ENCODE measurements at places on chromosomes 4 and X. TPM values are rescaled to one million over a fixed set of nuclear protein-coding genes. Genes with fewer than 3 reads are reported as not detected.

SYNPO2 gene
- 1.3 TPM for total RNA-seq

LIN54 gene
- 6.2 TPM for total RNA-seq

HPF1 gene
- 15.6 TPM for total RNA-seq

PNMA3 gene
- 0.20 TPM for total RNA-seq

IGSF1 gene
- total RNA-seq: 0.37 TPM

RADX gene
- total RNA-seq: 0.08 TPM

CLDN2 gene
- 8.3 TPM for total RNA-seq

SPATA18 gene
- 4.6 TPM for total RNA-seq

MID1 gene
- 36.1 TPM for total RNA-seq

GNL3L gene
- total RNA-seq: 24.0 TPM

MAOB gene
- total RNA-seq: 0.25 TPM

NUDT9 gene
- total RNA-seq: 27.8 TPM

DOK7 gene
- 0.31 TPM for total RNA-seq

DDX53 gene
- total RNA-seq: not detected

TMSB15B gene
- 4.7 TPM for total RNA-seq

C4orf17 gene
- not detected for total RNA-seq

C1QTNF7 gene
- total RNA-seq: not detected

CT45A2 gene
- not detected for total RNA-seq

CXorf49B gene
- not detected for total RNA-seq

CHIC2 gene
- total RNA-seq: 7.2 TPM

GAGE13 gene
- total RNA-seq: not detected

SULT1E1 gene
- not detected for total RNA-seq

ODAM gene
- total RNA-seq: not detected

NLGN3 gene
- 1.0 TPM for total RNA-seq

HSD17B13 gene
- total RNA-seq: 0.05 TPM

SPANXC gene
- total RNA-seq: not detected

SMIM31 gene
- total RNA-seq: not detected

CCDC110 gene
- total RNA-seq: not detected

AFP gene
- total RNA-seq: 2.6 TPM

VCX3B gene
- total RNA-seq: not detected

FAAH2 gene
- total RNA-seq: 0.06 TPM

STAG2 gene
- 30.0 TPM for total RNA-seq

SMIM43 gene
- total RNA-seq: 0.33 TPM

EREG gene
- total RNA-seq: 9.8 TPM

PNMA6A gene
- 4.2 TPM for total RNA-seq

TRIM75 gene
- not detected for total RNA-seq

NPFFR2 gene
- total RNA-seq: not detected

ALB gene
- not detected for total RNA-seq

MTTP gene
- total RNA-seq: 0.02 TPM

PDZD4 gene
- total RNA-seq: 4.0 TPM

CSN1S1 gene
- total RNA-seq: not detected

RENBP gene
- not detected for total RNA-seq

HSFX1 gene
- 0.42 TPM for total RNA-seq

GAGE12H gene
- not detected for total RNA-seq

PFKFB1 gene
- not detected for total RNA-seq

MSANTD1 gene
- 0.05 TPM for total RNA-seq

ASB9 gene
- total RNA-seq: 22.9 TPM

RAB33A gene
- total RNA-seq: 0.11 TPM

Measured in A549 treated with dexamethasone at 1 μM for 4 hours (cell line).